Upper lobe of right lung (tissue), 1 donor: ENCODE measurements at places on chromosomes 13 and 19. TPM values are rescaled to one million over a fixed set of nuclear protein-coding genes. Genes with fewer than 3 reads are reported as not detected.
A peak's percentile ranks its signal among the peaks of the same experiment; 100 is the strongest.

DNA sequence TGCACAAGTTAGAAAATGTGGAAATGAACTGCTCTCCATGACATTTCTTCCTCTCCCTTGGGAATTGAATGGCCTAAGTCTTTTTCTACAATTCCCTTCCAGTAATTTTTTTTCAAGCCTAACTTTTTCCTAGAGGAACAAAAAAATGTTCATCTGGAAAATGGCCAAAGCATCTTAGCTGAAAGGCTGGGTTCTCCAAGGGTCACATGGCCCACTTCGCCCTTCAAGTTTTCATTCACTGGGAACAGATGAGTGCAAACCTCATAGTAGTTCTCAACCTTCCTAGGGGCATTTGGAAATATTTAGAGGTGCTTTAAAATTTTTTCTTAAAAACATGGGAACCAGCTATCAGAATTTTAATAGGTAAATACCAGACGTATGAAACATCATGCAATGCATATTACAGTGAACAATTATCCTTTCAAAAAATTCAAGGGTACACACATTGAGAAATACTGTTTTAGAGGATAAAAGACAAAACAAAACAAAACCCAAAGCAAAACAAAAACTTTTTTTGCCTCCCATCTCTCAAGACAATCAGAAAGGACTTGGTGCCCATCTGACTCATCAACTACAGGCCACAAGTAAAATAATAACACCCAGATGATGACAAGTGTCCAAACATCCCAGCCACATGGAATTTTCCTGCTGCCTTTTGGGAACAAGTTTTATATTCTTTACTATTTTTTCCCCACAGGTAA is 208.8 kb downstream of the SLITRK6 start:
- H3K27me3 ChIP-seq = no peaks in the 10 kb centered on the region
- DNase-seq = no peak
- H3K36me3 ChIP-seq = no peaks in the 10 kb centered on the region
- no peak overlapping the region for H3K4me3 ChIP-seq
- no peak overlapping the region for H3K27ac ChIP-seq
- H3K4me1 ChIP-seq = no peaks in the 10 kb centered on the region

DNA sequence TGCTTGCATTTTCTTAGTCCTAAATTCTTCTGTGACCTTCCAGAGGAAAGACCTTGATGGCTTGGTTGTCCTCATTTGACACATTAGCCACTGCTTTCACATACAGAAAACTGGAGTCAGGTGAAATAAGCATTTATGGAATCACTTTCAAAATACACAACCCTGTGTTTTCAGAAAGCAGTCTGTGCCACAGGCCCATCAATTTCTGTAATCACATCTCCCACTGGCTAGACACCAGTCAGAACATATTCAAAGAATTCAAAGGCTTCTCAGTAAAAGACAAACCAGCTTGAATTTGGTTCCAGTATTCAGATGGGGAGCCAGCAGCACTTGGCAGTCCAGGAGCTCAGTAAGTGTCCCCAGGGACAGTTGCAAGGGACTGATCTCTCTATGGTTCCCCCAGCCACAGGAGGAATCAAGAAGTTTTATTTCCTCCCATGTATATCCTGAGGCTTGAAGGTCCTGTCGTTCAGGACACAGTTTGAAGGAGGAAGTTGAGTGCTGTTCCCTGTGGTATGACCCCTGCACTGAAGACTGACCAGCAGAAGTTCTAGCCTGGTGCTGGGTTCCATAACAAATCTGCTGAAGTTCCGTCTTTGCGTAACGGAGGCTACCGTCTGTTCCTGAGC is 214.3 kb downstream of the FOXO1 start:
- no peak for DNase-seq
- H3K27me3 ChIP-seq = no peaks in the 10 kb centered on the region
- H3K36me3 ChIP-seq = no peaks in the 10 kb centered on the region

GRCh38 chr19:35816262-35816661 is 3.6 kb upstream of the PRODH2 start:
- DNase-seq = no peak
- H3K4me1 ChIP-seq = no peaks in the 10 kb centered on the region
- peaks cover 44% of the 10 kb centered on the region for H3K27me3 ChIP-seq
- no peak overlapping the region for H3K4me3 ChIP-seq
- no peak overlapping the region for H3K27ac ChIP-seq

DNA sequence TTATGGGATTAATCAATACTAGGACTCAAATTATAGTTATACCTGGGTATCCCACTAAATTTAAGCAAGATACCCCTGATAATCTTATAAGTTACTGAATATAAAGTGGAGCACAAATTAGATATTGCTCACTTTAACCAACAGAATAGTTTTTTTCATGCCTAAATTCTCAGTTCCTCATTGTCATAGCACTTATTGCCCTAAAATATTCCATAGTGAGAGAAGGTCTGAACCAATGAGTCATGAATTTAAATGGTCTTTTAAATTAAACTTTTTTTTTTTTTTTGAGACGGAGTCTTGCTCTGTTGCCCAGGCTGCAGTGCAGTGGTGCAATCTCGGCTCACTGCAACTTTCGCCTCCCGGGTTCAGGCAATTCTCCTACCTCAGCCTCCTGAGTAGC is 42.4 kb downstream of the ZNF136 start:
- H3K27ac ChIP-seq = no peak overlapping the region
- H3K27me3 ChIP-seq = no peaks in the 10 kb centered on the region
- H3K36me3 ChIP-seq = no peaks in the 10 kb centered on the region
- no peak for DNase-seq

- H3K4me1 ChIP-seq = peaks cover 7% of the 10 kb centered on the region
- H3K4me3 ChIP-seq = no peak overlapping the region
- peak; percentile 80 for DNase-seq
- H3K27me3 ChIP-seq = no peaks in the 10 kb centered on the region
- H3K36me3 ChIP-seq = peaks cover 91% of the 10 kb centered on the region
These were observed 29.4 kb downstream of the SPC24 start for GRCh38 chr19:11125994-11126685.

DNA sequence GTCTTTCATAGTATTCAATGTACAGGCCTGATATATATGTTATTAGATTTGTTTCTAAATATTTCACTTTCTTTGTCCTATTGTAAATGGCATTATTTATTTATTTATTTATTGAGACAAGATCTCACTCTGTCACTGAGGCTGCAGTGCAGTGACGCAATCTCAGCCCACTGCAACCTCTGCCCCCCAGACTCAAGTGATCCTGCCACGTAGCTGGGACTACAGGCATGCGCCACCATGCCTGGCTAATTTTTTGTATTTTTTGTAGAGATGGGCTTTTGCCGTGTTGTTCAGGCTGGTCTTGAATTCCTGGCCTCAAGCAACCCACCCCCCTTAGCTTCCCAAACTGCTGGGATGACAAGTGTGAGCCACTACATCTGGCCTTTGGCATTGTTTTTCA is 5.4 kb upstream of the GAS6 start:
- no peak overlapping the region for H3K4me3 ChIP-seq
- no peak overlapping the region for H3K27ac ChIP-seq
- peaks cover 7% of the 10 kb centered on the region for H3K4me1 ChIP-seq
- no peak for DNase-seq
- no peaks in the 10 kb centered on the region for H3K36me3 ChIP-seq

GRCh38 chr13:36436811-36437210 is 4.5 kb downstream of the CCNA1 start:
- H3K4me1 ChIP-seq = peaks cover 10% of the 10 kb centered on the region
- no peak for DNase-seq
- peaks cover 9% of the 10 kb centered on the region for H3K27me3 ChIP-seq
- H3K27ac ChIP-seq = no peak overlapping the region
- H3K36me3 ChIP-seq = no peaks in the 10 kb centered on the region

SLC1A6 gene
- not detected for total RNA-seq

DNA sequence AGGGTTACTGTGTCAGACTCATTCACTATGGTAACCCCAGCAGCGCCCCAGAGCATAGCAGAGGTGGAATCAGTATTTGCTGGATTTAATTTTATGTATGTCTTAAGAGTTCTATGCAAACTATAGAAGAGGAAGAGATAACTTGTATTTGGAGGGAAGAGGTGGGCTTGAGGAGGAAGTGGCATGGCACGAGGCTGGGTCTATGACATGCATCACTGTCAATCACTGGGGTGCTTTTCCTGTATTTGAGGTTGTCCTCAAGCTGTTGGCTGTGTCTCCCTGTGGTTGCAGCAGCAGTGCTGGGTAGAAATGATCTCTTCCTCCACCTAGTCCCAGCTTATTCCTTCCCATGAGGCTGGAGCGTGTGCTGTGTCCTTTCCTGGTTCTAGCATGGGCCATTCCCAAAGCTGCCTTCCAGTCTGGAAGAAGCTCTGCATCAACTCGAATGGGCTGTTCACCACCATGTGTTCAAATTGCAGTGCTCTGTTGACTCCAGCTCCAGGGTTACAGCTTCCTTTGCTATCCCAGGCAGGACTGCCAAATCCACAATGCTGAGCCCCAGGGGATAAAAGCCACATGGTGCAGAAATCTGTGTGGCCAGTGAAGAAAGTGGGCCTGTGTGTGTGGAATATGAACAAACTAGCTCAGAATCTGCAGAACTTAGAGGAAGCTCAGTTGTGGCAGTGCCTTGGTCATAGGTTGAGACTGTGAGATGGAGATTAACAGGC is 73.1 kb upstream of the MTIF3 start:
- H3K27me3 ChIP-seq = no peaks in the 10 kb centered on the region
- no peak overlapping the region for H3K27ac ChIP-seq
- H3K36me3 ChIP-seq = no peaks in the 10 kb centered on the region
- H3K4me3 ChIP-seq = no peak overlapping the region

DNA sequence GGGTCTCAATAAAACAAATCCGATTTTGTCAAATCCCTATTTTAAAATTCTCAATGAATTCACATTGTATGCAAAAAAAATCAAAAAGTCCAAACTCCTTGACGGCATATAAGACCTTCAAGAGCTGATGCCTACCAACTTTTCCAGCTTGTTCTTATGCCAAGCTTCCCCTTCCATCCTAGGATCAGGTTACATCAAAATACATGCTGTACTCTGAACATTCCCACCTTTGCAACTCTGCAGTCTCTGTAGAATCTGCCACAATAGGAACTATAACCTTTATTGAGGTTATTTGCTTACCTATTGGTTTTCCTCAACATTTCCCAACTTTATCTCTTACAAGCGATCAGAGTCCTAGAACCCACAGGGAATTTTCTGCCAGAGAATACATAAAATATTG is 7.9 kb downstream of the KBTBD7 start:
- H3K4me1 ChIP-seq = no peaks in the 10 kb centered on the region
- no peak overlapping the region for H3K4me3 ChIP-seq
- H3K27ac ChIP-seq = no peak overlapping the region

DNA sequence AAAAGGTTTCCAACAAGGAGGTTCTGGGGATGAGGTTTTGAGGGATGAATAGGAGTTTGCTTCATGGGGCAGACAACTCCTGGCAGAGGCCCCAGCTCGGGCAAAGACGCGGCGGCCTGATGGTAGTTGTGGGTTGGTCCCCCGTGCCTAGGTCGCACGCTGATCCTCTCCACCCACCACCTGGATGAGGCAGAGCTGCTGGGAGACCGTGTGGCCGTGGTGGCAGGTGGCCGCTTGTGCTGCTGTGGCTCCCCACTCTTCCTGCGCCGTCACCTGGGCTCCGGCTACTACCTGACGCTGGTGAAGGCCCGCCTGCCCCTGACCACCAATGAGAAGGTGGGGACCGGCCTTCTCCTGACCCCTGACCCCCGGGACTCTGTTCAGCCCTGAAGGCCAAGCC is 11.9 kb downstream of the ABCA7 start:
- no peak for DNase-seq
- no peaks in the 10 kb centered on the region for H3K4me1 ChIP-seq
- no peaks in the 10 kb centered on the region for H3K27me3 ChIP-seq
- no peak overlapping the region for H3K4me3 ChIP-seq
- no peak overlapping the region for H3K27ac ChIP-seq

FXYD1 gene
- total RNA-seq = 67.6 TPM

RGL3 gene
- 54.6 TPM for total RNA-seq

- no peak within 1 kb of the TSS for H3K27ac ChIP-seq
- peaks cover 13% of the 10 kb centered on the region for H3K27me3 ChIP-seq
- H3K36me3 ChIP-seq = no peaks in the 10 kb centered on the region
- H3K4me3 ChIP-seq = no peak within 1 kb of the TSS
These were observed at the start of gene PROZ for GRCh38 chr13:113157929-113158747. Gene PROZ, plus strand, starts transcription at chr13:113158648. Its CDS starts 13 bp downstream, at chr13:113158661.

- H3K4me3 ChIP-seq = no peak overlapping the region
- H3K36me3 ChIP-seq = no peaks in the 10 kb centered on the region
- no peak overlapping the region for H3K27ac ChIP-seq
- no peaks in the 10 kb centered on the region for H3K27me3 ChIP-seq
These were observed 270.8 kb downstream of the SPRY2 start for GRCh38 chr13:80070024-80070703.

DNA sequence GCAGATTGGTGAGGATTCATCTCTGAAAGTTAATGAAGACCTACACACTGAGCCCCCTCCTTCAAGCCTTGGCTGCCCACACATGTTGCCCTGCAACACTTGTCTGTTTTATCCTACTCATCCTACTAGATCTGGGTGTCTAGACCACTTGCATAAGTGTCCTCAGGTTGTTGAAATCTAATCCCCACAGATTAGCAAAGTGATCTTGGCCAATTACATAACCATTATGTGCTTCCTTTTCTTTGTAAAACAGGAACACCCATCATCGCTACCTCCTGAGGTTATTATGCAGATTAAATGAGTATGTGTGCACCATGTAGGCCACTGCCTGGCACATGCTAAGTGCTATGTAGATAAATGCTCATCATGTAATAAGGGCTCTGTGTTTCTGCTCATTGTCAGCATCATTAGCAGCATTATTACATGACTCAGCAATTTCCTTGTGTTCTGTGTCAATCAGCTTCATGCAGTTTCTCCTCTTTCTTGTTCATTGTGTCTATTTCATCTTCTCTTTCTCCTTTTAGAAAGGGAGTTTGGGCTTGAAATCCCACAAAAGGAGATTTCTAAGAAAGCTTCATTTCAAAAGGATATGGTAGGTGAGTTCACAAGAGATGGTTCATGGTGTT is 15.1 kb downstream of the ZNF175 start:
- H3K4me1 ChIP-seq = no peaks in the 10 kb centered on the region
- H3K27me3 ChIP-seq = no peaks in the 10 kb centered on the region
- DNase-seq = no peak

OSCAR gene
- 59.5 TPM for total RNA-seq

- no peak overlapping the region for H3K4me3 ChIP-seq
- H3K36me3 ChIP-seq = peaks cover 84% of the 10 kb centered on the region
- peak; percentile 46 for DNase-seq
- H3K27ac ChIP-seq = no peak overlapping the region
- H3K4me1 ChIP-seq = no peaks in the 10 kb centered on the region
- H3K27me3 ChIP-seq = no peaks in the 10 kb centered on the region
These were observed 9.4 kb downstream of the AP1M1 start for GRCh38 chr19:16207063-16207462.

PRODH2 gene
- not detected for total RNA-seq

GRCh38 chr13:42547612-42548011 is 26.3 kb upstream of the TNFSF11 start:
- H3K27me3 ChIP-seq = no peaks in the 10 kb centered on the region
- DNase-seq = no peak
- no peak overlapping the region for H3K4me3 ChIP-seq
- H3K27ac ChIP-seq = no peak overlapping the region
- no peaks in the 10 kb centered on the region for H3K4me1 ChIP-seq
- no peaks in the 10 kb centered on the region for H3K36me3 ChIP-seq

TEX26 gene
- total RNA-seq = not detected

GRCh38 chr13:96650301-96650886 is 343.9 kb downstream of the OXGR1 start:
- no peak for DNase-seq
- H3K4me1 ChIP-seq = no peaks in the 10 kb centered on the region
- H3K27ac ChIP-seq = no peak overlapping the region
- H3K36me3 ChIP-seq = no peaks in the 10 kb centered on the region
- no peaks in the 10 kb centered on the region for H3K27me3 ChIP-seq

DAPK3 gene
- total RNA-seq = 70.7 TPM
